GM12865 (cell line): ENCODE measurements at places on chromosomes 3 and 15.

DNA sequence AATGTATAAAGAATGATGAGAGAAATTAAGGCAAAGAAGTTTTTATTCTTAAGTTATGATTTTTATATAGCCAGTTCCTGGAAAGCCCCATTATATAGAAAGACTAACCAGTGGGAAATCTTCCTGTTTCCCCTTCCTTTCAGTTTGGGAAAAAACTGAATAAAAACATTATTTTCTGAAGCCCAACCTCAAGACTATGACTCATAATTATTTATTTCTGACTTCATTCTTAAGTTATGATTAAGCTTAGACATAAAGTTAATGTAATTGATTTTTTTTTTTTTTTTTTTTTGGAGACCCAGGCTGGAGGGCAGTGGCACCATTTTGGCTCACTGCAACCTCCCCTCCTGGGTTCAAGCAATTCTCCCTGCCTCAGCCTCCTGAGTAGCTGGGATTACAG, 55.8 kb downstream of the TRPC1 start:
- no peak for DNase-seq

DNA sequence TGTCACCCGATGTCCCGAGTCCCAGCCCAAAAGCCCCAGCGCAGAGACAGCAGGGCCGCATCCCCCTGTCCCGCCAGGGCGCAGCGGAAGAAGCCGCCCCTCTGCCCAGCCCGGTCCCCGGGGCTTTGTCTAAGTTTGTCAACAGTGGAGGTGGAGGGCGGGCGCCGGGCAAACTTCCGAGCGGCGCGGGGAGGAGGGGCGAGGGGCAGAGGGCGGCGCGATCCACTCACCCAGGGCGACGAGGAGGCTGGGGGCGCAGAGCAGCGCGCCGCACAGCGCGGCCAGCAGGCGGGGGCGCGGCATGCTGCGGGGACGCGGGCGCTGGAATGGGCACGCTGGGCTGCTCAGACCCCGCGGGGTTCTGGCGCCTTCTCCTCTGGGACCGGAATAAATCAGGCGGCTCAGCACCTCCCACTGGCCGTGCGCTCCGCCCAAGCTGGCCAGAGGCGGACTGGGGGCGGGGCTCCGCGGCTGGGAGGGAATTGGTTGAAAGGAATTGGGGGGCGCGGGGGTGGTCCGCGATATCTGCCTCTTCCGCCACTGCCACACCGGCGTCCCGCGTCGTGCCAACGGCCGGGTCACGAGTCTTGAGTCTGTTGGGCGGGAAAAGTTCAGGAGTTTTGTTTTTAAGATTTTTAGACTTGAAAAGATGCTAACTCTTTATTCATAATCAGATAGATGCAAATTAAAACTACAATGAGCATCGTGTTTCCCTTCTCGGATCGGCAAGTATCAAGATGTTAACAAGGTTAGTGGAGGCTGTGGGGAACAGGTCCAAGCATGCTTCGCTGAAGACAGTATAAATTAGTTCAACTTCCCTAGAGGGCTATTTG, at the start of gene MFGE8:
MFGE8 (minus strand) TSS at position 363 of the 833 bp plus-strand sequence; CDS start at position 303, 60 bp downstream.
- peak; percentile 57 for DNase-seq

DNA sequence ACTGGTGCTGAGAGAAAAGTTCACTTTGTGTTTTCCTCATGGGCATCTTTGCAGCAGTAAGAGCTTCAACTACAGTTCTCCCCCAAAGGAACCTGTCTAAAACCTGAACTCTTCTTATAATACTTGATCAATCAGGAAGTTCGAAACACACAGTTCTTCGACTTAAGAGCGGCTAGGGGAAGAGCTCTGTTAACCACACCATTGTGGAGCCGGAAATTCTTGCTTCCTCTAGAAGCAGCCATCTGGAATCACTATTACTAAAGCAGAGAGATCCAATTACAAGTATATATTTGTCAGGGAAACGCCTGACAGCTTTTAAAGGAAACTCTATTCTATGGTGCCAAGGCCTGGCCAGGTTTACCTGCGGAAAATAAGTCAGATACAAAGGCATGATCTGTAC, 337.3 kb upstream of the CBLB start:
- peak; percentile 70 for DNase-seq

DNA sequence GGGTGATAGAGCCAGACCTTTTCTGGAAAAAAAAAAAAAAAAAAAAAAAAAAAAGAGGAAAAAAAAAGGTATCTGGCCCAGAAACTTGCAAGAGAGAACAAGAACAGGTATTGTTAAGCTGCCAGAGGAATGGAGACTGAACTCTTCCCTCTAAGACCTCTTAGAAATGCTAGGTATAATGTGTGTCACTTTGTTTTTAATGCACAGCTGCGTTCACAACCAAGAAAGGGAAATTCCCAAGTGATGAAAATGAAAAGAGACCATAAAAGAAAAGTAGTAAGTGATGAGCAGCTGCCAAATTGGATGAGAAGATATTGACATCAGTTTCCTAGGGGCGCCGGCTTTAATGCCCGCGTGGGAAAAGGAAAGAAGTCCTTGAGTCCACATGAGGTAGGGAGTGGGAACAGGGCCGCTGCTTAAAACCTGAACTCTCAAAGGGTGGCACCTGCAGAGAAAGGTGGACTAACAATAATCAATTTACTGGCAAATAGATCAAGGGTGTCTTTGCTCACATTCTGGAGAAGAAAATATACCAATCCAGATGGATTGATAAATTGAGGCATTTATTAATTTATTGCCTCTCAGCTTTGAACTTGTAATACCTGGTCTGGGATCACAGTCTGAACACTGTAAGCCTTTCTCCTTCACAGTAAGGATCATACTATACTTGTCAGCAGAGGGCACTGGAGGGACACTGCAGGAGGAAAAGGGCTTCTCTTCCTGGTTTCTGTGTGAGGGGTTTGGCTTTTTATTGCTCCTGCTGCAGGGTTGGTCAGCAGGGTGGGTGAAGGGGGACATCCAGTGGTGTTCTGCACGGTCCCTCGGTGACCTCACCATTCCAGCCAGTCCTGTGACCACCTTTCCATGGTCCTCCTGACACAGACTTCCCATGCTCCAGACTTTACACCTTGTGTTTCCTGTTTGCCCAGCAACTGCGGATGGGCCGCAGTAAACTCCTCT, 131.6 kb downstream of the AQP9 start:
- peak; percentile 63 for DNase-seq

GRCh38 chr3:10335871-10336622, 15.1 kb upstream of the SEC13 start:
- no peak for DNase-seq

GRCh38 chr3:142459096-142459495, 11.3 kb upstream of the XRN1 start:
- no peak for DNase-seq

- no peak for DNase-seq
Observed at GRCh38 chr3:24323272-24323671, 171.4 kb downstream of the THRB start.

- no peak for DNase-seq
Observed at GRCh38 chr3:146335386-146335785, 84.5 kb upstream of the PLSCR4 start.

- DNase-seq = peak; percentile 24
Observed at GRCh38 chr3:136135039-136135802, 60.9 kb downstream of the MSL2 start.

GRCh38 chr3:23648326-23648995, 157.3 kb upstream of the UBE2E1 start:
- no peak for DNase-seq

DNA sequence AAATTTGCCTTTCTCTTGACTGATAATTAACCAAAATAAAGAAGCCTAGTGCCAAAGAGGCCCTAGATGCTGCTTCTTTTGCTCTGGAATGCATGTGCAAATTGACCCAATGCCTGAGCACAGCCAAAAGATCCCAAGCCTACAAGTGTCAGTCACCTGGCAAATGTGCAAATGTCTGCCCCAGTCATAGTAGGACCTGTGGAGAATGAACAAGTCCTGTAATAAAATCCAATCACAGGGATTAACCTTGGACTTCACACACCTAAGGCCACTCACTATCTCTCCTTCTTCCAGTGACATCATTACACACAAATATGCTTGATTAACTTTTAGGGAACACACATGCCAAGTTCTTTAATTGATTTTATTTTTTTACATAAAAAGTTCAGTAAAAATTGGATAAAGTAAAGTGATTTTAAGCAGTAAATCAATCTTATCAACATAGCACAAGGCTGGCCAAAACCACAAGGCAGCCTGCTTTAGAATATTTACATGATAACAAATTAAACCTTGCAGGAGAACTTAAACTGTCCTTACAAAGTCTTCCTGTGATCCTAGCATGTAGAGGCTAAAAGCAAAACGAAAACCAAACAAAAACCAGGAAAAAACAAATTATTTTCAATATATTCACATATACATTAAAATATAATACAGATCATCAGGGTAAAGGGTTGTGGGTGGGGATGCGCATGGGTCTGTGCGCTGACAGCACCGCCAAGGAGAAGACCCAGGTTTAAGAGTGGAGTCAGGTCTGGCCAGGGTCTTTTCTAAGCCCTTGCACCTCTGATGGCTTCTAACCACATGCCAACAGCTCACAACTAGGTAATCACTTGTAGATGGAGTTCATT, 36.8 kb downstream of the NBEAL2 start:
- DNase-seq = no peak

DNA sequence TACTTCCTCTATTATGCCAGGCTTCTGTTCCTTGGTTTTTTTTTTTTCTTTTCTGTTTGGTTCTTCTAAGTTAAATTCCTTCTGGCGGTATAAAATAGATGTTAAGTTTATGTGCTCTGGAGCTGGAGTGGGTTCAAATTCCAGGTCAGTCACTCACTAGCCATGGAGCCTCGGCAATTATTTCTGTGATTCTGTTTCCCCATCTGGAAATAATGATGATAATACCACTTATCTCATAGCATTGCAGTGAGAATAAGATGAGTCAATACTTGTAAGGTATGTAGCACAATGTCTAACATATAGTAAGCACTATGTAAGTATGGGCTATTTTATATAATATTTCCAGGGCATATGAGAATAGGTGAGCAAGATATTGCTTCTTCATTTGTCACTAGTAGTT, 33.2 kb upstream of the ZDHHC23 start:
- DNase-seq = no peak

DNA sequence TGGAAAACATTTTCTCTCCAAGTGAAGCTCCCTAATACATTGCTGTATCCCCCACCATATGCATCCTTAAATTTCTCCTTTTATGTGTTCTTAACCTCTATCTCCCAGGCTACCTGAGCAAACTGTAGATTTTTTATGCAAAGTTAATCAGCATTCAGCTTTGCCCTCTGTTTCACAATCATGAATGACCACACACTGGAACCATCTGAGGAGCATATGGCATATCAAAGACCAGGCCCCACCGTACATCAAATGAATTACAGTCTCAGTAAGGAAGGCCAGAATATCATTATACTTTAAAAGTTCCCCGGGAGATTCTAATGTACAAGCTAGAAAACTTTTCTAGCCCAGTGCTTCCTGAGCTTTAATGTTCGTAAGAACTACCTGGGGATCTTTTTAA, 115.5 kb upstream of the NECTIN3 start:
- no peak for DNase-seq

DNA sequence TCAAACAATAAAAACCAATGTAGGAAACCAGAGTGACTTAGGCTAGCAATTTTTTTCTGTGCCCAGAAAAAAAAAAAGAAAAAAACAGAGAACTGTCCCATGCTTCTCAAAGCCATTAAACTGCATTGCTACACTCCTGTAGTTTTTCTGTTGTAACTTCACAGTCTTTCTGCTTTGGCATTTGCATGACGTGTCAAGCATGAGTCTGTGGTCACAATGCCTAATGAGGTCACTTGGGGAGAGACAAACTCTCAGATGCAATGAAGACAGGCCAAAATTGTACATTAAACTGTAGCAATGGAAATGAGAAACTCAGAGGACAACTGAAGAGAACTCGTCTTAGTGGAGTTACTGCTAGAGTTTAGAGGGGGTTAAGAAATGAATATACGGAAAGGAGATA, 30.8 kb downstream of the CCDC80 start:
- DNase-seq = no peak

GRCh38 chr3:168648321-168648720, 552.6 kb upstream of the GOLIM4 start:
- DNase-seq = peak; percentile 12

GRCh38 chr3:187667526-187667925, 2.7 kb downstream of the SST start:
- DNase-seq = no peak

DNA sequence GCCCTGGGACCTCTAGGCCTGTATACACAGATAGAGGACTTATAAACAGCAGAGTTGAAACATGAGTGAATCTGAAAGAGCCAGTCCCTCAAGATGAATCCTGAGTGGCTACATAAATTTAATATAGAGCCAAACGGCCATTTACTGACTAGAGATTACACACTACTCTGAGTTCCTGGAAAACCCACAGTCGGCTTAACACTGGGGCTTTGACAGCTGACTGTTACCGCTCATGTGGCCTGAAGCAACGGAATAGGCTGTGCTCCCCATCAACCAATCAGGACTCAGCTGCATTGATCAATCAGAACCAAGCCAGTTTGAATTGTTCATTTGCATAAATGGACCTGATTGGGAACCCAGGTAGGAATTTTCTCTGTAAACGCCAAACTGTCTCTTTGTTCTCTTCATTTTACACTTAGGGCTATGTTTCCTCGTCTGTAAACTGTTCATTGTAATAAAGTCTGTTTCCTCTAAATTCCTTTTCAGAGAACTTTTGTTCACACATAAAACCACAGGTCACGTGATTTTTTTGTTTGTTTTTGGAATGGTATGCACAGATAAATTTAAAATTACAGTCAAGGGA, 40.5 kb downstream of the CCNL1 start:
- DNase-seq = no peak

DNA sequence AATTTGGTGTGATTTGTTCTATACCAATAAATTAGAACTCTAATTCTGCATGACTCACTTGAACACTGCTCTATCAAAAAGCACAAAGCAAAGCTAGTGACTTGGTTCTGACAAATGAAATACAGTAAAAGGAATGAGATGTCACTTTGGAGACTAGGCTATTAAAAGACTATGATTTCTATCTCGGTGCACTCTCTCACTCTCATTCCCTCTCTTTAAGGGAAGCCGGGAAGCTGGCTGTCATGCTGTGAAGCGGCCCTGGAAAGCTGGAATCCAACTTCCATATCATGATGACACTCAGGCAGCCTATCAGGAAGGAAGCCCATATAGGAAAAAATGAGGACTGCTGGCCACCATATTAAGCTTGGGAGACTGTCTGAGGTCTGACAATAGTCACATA, 590.1 kb upstream of the CBLB start:
- DNase-seq = no peak

GRCh38 chr15:99967841-99968371, 234.7 kb upstream of the LYSMD4 start:
- no peak for DNase-seq

GRCh38 chr15:37252530-37252929, 152.2 kb upstream of the MEIS2 start:
- peak; percentile 10 for DNase-seq

DNA sequence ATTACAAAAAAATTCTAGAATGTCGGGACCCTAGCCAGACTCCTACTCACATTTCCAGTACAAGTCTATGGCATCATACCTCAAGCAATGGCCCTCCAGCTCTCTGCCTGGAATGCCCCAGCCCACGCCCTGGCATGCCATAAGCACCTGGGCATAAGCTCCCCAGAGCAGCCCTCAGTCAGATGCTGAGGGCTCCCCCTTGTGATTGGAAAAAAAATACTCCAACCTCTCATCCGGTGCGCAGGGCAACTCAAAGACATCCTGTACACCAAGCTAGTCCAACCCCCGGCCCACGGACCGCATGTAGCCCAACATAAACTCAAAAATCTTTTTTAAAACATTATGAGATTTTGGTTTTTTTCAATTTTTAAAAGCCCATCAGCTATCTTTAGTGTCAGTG, 115.4 kb downstream of the NEK10 start:
- DNase-seq = peak; percentile 44
